Motor neuron (in vitro differentiated cells): ENCODE measurements at places on chromosomes 4 and X.

DNA sequence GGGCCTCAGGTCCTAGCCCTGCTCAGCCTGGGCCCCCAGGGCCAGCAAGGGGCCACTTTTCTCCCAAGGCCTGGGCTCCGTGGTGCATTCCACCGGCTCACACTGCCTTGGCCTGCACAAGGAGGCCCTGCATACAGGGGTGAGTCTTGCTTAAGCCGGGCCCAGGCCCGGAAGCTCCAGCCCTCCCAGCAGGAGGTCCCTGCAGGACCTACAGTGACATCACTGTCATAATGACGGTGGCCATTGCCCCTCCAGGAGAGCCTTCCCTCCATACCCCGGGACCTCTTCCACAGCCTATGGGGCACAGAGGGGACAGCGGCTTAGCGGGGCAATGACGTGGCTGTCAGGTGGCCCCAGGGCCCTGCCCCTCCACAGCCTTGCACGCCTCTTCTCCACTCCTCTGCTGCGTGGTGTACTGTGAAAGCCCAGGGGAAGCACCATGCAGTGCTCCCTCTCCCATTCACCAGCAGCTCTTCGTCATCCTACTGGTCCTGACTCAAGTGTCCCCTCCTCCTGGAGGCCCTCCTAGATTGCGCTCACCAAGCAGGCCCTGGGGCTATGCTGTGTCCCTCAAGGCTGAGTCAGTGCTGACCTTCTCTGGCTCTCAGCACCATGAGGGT, 32.3 kb upstream of the AFAP1 start:
- peak; percentile 16 for ATAC-seq

GRCh38 chr4:9971711-9972110, 49.6 kb downstream of the SLC2A9 start:
- no peak for ATAC-seq

GRCh38 chr4:167966143-167966542, 126.2 kb upstream of the ANXA10 start:
- ATAC-seq: peak; percentile 19

DNA sequence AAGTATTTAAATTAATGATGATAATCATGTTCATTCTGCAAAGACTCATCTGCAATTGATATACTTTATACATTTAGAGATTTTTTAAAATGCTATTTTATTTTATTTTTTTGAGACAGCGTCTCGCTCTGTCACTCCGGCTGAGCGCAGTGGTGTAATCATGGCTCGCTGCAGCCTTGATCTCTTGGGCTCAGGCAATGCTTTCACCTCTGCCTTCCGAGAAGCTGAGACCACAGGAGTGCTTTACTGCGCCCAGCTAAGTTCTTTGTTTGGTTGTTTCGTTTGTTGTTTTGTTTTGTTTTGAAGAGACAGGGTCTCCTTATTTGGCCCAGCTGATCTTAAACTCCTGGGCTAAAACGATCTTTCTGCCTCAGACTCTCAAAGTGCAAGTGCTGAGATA, 1541.0 kb downstream of the PCDH7 start:
- no peak for ATAC-seq

- peak; percentile 49 for ATAC-seq
These were observed 100.7 kb downstream of the CRLF2 start for GRCh38 chrX:1111601-1112300.

DNA sequence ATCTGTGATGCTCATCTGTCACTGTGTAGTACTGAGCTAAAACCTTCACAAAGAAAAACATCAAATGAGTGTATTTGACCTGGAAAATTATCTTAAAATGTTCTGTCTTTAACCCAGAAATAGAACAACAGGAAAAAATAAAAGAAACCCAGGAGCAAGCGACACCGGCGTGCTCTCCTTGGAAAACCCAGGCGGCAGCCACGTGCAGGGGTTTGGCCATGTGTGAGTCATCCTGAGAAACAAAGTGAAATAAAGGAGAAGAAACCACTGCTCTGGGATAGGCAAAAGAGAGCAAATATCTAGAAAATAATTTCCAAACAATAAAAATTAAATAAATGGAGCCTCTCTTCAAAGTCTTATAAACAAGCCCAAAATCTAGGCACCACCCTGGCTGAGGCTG, 20.0 kb upstream of the TMEM128 start:
- ATAC-seq: no peak

- ATAC-seq: no peak
These were observed 11.3 kb downstream of the FRG2 start for GRCh38 chr4:190015538-190016368.

DNA sequence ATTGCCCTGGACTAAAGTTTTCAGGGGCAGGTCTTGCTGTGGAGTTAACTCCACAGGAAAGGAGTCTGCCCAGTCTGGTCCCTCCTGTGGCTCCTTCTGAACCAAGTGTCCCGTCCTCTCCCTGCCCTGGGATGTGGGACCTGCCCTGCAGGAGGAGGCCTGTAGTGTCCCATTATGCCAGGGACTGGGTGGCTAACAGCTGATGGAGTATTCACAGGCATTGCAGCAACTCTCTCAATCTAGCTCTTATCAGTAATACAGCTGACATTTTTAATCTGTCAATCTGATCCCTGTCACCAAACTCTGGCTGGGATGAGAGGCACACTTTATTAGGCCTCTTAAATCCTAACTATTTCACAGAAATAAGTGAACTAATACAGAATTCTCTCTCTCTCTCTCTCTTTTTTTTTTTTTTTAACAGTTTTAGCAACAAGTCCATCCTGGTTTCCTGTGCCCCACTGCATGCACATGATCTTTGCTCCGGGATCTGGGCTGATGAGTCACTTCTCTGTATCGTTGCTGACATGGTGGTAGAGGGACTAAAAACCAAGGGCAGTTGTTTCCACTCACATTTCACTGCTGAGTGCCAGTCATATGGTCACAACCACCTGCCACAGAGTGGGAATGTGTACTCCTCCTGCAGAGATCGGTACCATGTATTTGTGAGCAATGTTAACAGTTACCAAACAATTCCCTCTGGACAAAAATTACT, 39.1 kb downstream of the HAND2 start:
- peak; percentile 12 for ATAC-seq

- ATAC-seq: no peak
These were observed 33.0 kb downstream of the SULT1B1 start for GRCh38 chr4:69727426-69727825.

GRCh38 chr4:94528792-94529451, 77.2 kb downstream of the PDLIM5 start:
- ATAC-seq: no peak

- no peak for ATAC-seq
These were observed 92.2 kb downstream of the TBL1X start for GRCh38 chrX:9557091-9557490.

- ATAC-seq: no peak
These were observed 1184.4 kb upstream of the PABPC4L start for GRCh38 chr4:135385830-135386581.

GRCh38 chr4:4942658-4943057, 76.6 kb downstream of the CYTL1 start:
- no peak for ATAC-seq

DNA sequence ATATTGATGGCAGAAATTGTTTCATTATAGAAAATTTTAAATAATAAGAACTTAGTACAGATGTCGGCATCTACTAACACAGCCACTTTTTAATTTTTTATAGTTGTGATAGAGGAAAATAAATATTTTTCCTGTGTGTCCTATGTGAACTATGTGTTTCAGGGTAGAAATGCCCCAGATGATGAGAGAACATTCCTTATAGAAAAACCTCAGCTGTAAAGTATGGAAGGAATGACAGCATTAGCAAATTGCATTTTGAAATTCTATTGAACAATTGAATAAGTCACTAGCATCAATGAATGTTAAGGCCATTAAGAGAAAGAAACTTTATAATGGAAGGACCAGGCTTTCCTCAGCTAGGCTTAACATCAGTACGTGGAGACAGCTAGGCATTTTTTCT, 149.2 kb downstream of the CFAP299 start:
- no peak for ATAC-seq

DNA sequence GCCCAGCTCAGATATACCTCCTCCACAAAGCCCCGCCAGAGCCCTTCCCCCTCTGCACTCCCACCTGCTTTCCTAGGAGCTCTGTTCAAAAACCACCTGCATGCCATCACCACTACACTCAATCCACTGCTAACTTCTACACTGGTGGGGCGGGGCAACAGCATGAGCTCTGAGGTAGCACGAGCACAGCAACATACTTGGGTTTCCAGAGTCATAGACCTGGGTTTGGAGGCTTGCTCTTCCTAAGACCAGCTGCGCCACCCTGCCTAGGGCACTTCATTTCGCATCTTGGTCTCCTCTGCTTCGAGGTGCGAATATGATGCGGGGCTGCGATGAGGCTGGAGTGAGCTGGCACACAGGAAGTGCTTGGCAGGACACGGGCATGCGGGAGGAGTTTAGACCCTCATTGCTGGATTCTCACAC, 3.6 kb downstream of the SASH3 start:
- ATAC-seq: no peak

GRCh38 chrX:17285983-17286382, 89.0 kb upstream of the NHS start:
- ATAC-seq: no peak

DNA sequence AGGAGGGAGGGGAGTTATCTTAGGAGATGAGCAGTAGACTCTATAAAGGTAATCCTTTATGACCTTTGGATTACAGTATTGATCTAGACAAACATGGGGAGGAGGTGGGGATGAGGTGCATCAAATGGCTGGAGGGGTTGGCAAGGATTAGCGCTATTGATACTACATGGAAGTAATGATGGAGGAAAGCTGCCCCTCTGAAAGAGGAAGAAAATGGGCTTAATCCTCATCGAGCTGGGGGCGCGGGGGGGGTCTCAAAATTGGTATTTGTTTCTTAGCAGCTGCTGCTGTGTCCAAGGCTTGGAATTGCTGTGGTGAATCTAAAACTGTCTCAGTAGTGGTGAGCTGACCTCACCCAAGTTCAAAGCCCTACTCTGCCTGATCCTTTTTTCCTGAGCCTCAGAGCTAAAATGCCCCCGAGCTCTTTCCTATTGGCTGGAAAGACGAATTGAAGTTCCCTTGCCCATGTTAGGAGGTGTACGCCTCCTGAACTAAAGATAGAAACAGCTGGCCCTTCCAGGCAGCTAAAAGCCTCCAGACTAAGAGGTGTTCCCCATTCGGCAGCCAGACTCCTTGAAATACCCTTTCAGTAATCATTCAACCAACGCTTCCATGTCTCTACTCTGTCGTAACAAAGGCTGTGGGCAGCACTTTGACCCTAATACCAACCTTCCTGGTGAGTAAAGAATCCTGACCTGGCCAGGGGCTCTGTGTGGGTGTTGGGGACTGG, at the start of gene ITGB1BP2:
ITGB1BP2 (plus strand) TSS at position 556 of the 730 bp plus-strand sequence; CDS start at position 613, 57 bp downstream.
- ATAC-seq: no peak

- no peak for ATAC-seq
These were observed 288.0 kb upstream of the PPP1R2C start for GRCh38 chrX:43065978-43066377.

GRCh38 chrX:148647651-148648050, 147.2 kb downstream of the AFF2 start:
- ATAC-seq: no peak

DNA sequence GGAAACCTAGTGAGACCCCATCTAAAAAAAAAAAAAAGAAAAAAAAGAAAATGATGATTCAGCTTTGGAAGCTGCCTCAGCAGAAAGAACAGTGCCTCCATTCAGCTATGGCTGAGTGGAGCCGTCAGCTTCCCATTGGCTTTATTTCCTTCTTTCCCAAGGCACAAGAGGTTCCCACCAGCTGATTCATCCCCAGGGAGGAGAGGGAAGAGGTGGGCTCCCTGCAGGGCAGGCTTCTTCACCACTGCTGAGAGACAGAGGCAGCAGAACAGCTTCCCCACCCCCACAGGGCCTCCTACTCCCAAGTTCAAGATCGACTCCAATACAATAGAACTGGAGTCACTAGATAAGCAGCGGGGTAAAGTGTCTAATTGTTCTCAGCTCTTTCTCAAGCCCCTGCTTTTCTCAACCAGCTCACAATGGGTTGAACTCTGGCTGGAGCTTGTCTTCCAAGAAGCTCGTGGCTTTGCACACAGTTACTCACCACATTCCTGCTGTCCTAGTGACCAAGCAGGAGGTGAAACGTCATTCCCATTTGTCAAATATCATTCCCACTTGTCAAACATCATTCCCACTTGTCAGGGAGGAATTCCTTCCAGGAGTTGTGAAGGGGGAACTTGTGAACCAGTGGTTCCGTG, 47.8 kb downstream of the FHDC1 start:
- no peak for ATAC-seq

DNA sequence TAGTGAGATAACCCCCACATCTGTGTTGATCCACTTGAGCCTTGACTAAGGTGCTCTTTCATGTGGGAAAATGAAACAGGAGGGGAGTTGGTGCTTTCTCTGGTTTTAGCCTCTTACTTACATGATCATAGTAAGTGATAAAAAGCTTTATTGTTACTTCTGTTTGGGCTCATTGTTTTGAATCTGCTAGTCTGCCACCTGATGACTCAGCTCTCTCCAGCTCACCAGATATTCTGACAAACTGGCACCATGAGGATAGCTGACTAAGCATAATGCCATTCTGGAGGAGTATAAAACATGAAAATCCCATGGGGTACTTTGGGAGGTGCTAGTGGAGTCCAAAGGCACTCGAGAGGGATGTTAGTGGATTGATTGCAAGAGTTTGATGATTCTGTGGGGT, 824.0 kb downstream of the RAPGEF2 start:
- ATAC-seq: no peak

- ATAC-seq: no peak
These were observed 232.2 kb downstream of the IDS start for GRCh38 chrX:149272690-149273463.

- ATAC-seq: no peak
These were observed 76.7 kb downstream of the LRBA start for GRCh38 chr4:150938417-150938816.

- ATAC-seq: no peak
These were observed 171.4 kb downstream of the NWD2 start for GRCh38 chr4:37415845-37416369.

- ATAC-seq: no peak
These were observed 237.8 kb upstream of the ARSJ start for GRCh38 chr4:114217150-114217817.
